Osteocyte (in vitro differentiated cells): ENCODE measurements at places on chromosomes 11 and 22. TPM values are rescaled to one million over a fixed set of nuclear protein-coding genes. Genes with fewer than 3 reads are reported as not detected.

Gene PARVG
- total RNA-seq: not detected in 2 replicates

Gene MIOX
- total RNA-seq: 0.76 and 1.5 TPM in 2 replicates

Gene DBX1
- not detected in 2 replicates for total RNA-seq

Gene TAGLN
- 711 and 715 TPM in 2 replicates for total RNA-seq

DNA sequence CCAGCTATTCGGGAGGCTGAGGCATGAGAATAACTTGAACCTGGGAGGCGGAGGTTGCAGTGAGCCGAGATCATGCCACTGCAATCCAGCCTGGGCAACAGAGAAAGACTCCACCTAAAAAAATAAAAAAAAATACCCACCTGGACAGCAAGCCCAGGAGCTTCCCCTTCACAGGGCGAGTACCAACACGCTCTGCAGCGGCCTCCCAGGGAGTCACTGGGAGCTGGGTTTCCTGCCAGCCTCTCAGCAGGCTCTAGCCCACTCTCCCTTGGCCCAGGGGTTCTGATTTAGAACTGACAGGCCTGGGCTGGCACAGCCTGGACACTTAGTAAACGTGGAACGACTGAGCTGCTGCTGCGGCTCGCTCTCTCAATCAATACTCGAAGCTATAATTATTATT is 2.0 kb upstream of the CABP7 start:
- no peaks in the 10 kb centered on the region for H3K4me1 ChIP-seq
- DNase-seq: no peak
- H3K4me3 ChIP-seq: no peak overlapping the region
- peaks cover 49% of the 10 kb centered on the region for H3K27me3 ChIP-seq

DNA sequence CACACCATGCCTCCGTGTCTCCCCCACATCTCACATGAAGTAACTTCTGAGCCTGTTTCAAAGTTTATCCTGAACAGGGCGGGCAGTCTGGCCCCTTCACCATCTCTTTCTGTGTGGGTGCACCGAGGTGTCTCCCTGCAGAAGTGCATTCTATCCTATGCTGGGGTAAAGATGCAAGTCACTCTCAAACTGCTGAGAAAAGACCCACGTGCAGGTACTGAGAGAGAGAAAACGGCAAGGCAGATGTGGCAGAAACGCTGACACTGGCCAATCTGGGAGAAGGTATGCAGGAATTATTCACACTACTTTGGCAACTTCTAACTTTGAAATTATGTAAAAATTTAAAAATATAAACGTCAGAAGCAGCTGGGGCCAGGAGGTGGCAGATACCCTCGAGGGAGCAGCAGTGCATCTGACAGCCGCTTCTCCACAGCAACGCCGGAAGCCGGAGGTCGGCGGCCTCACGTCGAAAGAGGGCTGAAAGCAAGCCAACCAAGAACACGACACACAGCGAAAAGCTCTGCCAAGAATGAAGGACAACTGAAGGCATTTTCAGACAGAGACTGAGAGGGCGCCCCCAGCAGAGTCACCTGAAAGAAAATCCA is 34.2 kb upstream of the MOB2 start:
- no peak overlapping the region for H3K27ac ChIP-seq
- DNase-seq: no peak
- no peaks in the 10 kb centered on the region for H3K27me3 ChIP-seq
- peaks cover 2% of the 10 kb centered on the region for H3K36me3 ChIP-seq
- no peak overlapping the region for H3K4me3 ChIP-seq

DNA sequence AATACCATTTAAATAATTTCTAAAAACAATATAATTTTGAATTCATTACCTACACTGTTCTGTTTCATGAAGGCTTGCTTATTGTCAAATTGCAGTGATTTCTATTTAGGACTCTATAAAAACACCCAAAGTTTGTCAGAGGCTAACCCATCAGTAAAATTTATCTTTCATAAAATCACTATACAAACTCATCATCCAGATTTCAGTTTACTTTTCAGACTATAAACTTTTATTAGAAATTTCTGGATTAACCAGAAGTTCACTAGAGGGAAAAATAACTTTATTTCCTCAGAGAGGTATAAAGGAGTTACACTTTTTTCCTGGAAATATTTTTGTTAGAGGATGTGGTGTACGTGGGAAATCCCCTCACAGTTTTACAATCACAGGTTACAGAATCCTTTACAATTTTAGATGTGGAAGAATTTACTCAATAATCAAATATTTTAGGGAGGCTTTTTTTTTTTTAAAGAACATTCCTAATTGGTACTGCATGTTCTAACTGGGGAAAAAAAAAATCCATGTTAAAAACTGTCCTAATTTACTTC is 176.7 kb downstream of the SWAP70 start:
- peak overlapping the region; percentile 86 for H3K27ac ChIP-seq
- no peak overlapping the region for H3K4me3 ChIP-seq
- no peaks in the 10 kb centered on the region for H3K27me3 ChIP-seq

DNA sequence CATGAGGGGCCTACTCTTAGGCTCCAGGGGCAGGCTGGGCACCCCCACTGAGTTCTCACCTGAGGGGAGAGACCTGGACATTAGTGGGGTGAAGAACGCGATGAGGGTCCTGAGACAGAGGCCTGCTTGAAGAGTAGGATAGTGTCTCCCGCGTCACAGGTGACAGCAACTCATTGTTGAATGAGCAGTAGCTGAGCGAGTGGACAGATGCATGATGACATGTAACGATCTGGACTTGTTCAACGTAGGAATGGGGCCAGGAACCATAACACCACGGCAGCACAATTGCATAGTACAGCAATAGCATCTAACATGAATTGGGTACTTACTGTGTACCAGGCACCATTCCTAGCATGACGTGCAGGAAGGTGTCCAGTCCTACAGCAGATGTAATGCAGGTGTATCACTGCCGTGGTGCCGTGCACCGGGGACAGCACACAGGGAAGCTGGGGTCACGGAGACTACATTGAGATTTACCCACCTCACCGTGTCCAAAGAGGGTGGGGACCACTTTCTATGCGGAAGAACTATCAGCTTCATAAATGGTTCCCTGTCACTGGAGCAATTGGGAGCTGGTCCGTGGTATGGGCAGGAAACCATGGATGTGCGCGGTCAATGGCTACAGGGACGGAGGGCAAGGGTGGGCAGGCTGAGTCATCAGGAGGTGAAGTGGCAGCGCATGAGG is 1019.1 kb downstream of the TBC1D22A start:
- H3K27me3 ChIP-seq: no peaks in the 10 kb centered on the region
- no peak overlapping the region for H3K27ac ChIP-seq
- H3K36me3 ChIP-seq: no peaks in the 10 kb centered on the region
- H3K4me1 ChIP-seq: no peaks in the 10 kb centered on the region
- no peak overlapping the region for H3K4me3 ChIP-seq
- no peak for DNase-seq

- peaks cover 28% of the 10 kb centered on the region for H3K4me1 ChIP-seq
- H3K27ac ChIP-seq: no peak overlapping the region
- no peak overlapping the region for H3K4me3 ChIP-seq
- DNase-seq: no peak
Measured at GRCh38 chr22:47842119-47842518, 1079.7 kb downstream of the TBC1D22A start.

DNA sequence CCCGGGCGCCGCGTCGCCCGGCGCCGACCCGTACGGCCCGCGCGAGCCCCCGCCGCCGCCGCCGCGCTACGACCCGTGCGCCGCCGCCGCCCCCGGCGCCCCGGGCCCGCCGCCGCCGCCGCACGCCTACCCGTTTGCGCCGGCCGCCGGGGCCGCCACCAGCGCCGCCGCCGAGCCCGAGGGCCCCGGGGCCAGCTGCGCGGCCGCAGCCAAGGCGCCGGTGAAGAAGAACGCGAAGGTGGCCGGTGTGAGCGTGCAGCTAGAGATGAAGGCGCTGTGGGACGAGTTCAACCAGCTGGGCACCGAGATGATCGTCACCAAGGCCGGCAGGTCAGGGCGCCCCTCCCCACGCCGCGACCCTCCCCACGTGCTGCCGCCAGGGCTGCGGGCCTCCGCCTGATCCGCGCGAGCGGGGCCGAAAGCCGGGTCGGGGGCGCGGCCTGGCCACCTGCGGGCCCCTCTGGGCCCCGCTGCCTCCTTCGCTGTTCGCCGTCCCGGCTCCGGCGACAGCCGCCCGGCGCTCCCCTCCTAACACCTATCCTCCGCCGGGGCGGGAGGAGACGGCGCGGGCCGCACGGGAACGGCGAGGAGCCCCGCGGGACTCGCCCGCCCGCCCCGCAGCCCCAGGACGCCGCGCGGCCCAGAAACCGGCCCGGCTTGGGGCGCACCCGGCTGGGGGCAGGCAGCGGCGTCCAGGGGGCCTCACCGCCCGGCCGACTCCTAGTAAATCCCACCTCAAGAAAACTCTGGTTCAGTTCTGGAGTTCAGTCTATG is 560 bp downstream of the TBX1 start:
- H3K4me1 ChIP-seq: peaks cover 27% of the 10 kb centered on the region
- no peak for DNase-seq
- H3K27ac ChIP-seq: peak overlapping the region; percentile 83
- peaks cover 6% of the 10 kb centered on the region for H3K36me3 ChIP-seq

DNA sequence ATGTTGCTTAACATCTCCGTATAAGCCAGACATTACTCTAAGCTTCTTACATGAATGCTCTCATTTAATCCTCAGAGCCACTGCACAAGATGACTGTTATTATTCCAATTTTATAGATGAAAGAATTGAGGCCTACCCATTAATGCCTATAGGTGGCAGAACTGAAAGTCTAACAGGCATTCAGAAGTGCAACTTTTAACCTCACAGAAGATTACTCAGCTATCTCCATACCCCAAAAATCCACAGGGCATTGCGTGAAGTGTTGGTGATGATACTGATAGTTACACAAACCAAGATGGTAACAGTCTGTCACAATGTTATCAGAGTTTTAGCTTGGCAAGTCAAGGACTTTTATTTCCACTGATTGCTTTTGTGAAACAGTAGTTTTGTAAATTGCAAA is 130.5 kb downstream of the ARHGAP42 start:
- no peak overlapping the region for H3K27ac ChIP-seq
- no peak for DNase-seq
- H3K4me3 ChIP-seq: no peak overlapping the region
- H3K4me1 ChIP-seq: peaks cover 4% of the 10 kb centered on the region
- peaks cover 9% of the 10 kb centered on the region for H3K36me3 ChIP-seq

DNA sequence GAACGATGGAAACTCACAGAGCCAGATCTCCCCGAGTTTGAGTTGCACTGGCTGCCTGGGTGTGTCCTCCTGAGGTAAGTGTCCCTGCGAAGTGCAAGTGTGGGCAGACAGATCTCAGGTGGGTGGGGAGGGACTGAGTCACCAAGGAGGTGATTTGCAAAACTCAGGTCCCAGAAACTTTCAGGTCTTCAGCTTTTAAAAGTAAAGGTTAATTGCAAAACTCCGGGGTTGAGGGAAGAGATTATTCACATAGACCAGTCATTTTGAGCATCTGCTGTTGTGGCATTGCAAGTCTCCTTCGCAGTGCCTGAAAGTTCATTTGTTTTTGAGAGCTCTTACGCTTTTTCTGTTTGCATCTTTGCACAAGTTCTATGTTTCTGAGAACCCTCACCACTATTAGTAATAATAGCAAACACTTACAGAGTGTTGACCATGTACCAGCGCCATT is 7.1 kb downstream of the CD44 start:
- peaks cover 10% of the 10 kb centered on the region for H3K36me3 ChIP-seq
- no peak overlapping the region for H3K27ac ChIP-seq
- no peak for DNase-seq
- no peak overlapping the region for H3K4me3 ChIP-seq
- peaks cover 77% of the 10 kb centered on the region for H3K4me1 ChIP-seq
- no peaks in the 10 kb centered on the region for H3K27me3 ChIP-seq

GRCh38 chr11:112625814-112626213 is 335.4 kb upstream of the NCAM1 start:
- H3K27ac ChIP-seq: no peak overlapping the region
- H3K4me1 ChIP-seq: no peaks in the 10 kb centered on the region
- no peak overlapping the region for H3K4me3 ChIP-seq

DNA sequence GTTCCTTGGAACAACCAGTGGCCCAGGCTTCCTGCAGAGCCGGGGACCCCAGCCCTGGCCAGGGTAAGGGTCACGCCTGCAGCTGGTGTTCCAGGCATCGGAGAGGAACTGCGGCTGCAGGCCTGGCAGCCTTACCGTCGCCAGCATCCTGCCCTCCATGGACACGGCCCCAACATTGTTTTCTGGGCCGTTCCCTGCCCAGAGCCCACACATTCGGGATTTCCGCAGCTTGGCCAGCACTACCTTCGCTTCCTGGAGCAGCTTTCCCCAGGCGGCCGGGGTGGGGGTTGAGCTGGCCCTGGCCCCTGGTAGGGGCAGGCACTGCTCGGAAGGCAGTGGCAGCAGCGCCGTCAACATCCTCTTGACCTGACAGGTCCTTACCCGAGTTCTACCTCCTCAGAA is 17.7 kb downstream of the TXN2 start:
- H3K27me3 ChIP-seq: no peaks in the 10 kb centered on the region
- H3K36me3 ChIP-seq: no peaks in the 10 kb centered on the region
- no peak overlapping the region for H3K4me3 ChIP-seq
- peaks cover 63% of the 10 kb centered on the region for H3K4me1 ChIP-seq

- no peaks in the 10 kb centered on the region for H3K36me3 ChIP-seq
- H3K27ac ChIP-seq: no peak overlapping the region
- DNase-seq: no peak
- H3K4me3 ChIP-seq: no peak overlapping the region
- peaks cover 26% of the 10 kb centered on the region for H3K27me3 ChIP-seq
Measured at GRCh38 chr11:77159219-77159936, 31.3 kb downstream of the MYO7A start.

DNA sequence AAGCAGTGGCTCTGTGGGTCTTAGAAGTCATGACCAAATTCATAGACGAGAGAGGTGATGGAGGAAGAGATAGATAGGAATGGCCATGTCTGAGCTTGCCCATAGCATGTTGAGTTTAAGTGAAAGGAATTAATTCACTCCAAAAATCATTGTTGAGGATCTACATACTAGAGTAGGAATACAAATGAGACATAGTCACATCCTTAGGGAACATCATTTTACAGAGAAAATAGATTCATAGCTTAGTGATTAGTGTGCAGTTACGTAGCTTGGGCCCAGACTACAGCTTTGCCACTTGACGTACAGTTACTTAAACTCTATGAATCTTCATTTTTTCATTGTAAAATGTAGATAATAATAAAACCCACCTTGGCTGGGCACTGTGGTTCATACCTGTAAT is 21.4 kb upstream of the BMAL1 start:
- H3K27me3 ChIP-seq: no peaks in the 10 kb centered on the region
- peaks cover 19% of the 10 kb centered on the region for H3K4me1 ChIP-seq
- no peaks in the 10 kb centered on the region for H3K36me3 ChIP-seq
- no peak for DNase-seq
- H3K4me3 ChIP-seq: no peak overlapping the region

- H3K4me3 ChIP-seq: peak overlapping the region; percentile 92
- peak overlapping the region; percentile 97 for H3K27ac ChIP-seq
- no peaks in the 10 kb centered on the region for H3K36me3 ChIP-seq
- no peak for DNase-seq
- peaks cover 48% of the 10 kb centered on the region for H3K4me1 ChIP-seq
- no peaks in the 10 kb centered on the region for H3K27me3 ChIP-seq
Measured at GRCh38 chr11:125165111-125165842, 726 bp downstream of the PKNOX2 start.

- no peak overlapping the region for H3K4me3 ChIP-seq
- peaks cover 24% of the 10 kb centered on the region for H3K4me1 ChIP-seq
- no peak overlapping the region for H3K27ac ChIP-seq
- H3K27me3 ChIP-seq: no peaks in the 10 kb centered on the region
- no peak for DNase-seq
- H3K36me3 ChIP-seq: no peaks in the 10 kb centered on the region
Measured at GRCh38 chr22:24440718-24441405, 13.5 kb downstream of the ADORA2A start.

- no peak overlapping the region for H3K27ac ChIP-seq
- peaks cover 25% of the 10 kb centered on the region for H3K4me1 ChIP-seq
- no peak for DNase-seq
- no peaks in the 10 kb centered on the region for H3K36me3 ChIP-seq
- H3K27me3 ChIP-seq: no peaks in the 10 kb centered on the region
Measured at GRCh38 chr11:69310934-69311766, 17.2 kb downstream of the MYEOV start.
